AG09309 (cell line): ENCODE measurements at places on chromosomes 13 and 19.

DNA sequence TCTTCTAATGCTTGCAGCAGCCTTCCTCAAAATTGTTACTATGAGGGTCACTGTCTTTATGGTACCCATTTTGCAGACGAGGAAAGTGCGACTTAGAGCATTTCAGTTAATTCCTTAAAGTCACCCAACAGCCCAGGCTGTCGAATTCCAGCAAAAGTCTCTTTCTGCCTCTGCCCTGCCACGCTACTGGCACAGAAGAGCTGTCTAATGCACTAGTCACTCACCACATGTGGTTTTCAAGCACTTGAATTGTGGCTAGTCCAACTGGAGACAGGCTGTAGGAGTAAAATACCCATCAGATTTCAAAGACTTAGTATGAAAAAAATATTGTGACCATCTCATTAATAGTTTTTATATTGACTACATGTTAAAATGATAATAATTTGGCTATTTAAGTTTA, 1.7 kb downstream of the FPR1 start:
- DNase-seq, result peak; percentile 61

DNA sequence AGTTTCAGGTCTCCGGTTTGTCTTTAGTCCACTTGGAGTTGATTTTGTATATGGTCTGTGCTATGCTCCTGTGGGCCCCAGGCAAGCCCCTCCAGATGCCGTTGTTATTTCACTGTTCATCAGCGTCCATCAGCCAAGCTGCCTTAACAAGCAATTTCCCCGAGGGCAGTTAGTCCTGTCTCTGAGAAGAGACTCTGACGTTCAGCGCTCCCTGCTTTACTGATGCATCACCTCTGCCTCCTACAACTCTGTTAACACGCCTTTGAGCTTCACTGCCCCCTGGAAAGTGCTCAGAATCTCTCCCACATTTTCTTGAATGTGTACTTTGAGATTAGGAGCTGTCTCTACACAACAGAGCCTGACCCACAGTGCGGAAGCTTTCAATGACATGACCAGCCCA, 41.8 kb upstream of the UBAC2 start:
- no peak for DNase-seq

DNA sequence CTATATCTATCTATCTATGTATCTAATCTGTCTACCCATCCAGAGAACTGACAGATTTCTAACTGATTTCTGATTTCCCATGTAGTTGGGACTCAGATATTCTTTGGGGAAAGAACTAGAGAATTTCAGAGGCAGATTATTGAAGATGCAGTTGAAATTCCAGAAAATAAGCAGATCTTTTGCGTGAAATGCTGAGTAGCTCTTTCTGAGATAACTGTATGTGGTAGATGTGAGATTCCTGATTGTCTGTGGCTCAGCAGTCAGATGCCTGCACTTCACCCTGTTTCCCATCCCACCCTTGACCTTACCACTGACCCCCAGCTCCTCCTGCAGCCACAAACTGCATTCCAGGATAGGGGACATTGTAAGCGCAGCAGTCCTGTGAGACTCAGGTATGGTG, 61.5 kb downstream of the DGKH start:
- no peak for DNase-seq

DNA sequence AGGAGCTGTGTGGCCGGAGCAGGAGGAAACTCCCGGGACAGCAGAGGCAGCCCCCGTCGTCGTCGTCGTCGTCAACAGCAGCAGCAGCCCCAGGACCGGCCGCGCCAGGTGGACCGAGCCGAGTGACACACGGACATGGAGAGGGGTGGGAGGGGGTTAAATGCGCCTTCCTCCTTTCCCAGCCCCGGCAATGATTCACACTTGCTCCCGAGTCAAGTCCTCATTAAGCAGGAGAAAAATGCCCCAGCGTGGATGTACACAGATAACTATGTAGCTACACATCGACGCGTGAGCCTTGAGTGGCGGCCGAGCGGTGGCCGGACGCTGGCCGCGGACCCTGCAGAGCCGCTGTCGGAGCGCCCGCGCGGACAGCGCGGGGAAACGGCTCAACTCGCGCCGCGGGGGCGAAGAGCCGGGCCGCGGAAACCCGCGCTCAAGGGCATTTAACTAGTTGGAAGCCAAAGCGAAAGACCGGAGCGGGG, 645 bp downstream of the UBL3 start:
- no peak for DNase-seq

GRCh38 chr13:111971891-111972780, 94.8 kb upstream of the SOX1 start:
- DNase-seq, result no peak

DNA sequence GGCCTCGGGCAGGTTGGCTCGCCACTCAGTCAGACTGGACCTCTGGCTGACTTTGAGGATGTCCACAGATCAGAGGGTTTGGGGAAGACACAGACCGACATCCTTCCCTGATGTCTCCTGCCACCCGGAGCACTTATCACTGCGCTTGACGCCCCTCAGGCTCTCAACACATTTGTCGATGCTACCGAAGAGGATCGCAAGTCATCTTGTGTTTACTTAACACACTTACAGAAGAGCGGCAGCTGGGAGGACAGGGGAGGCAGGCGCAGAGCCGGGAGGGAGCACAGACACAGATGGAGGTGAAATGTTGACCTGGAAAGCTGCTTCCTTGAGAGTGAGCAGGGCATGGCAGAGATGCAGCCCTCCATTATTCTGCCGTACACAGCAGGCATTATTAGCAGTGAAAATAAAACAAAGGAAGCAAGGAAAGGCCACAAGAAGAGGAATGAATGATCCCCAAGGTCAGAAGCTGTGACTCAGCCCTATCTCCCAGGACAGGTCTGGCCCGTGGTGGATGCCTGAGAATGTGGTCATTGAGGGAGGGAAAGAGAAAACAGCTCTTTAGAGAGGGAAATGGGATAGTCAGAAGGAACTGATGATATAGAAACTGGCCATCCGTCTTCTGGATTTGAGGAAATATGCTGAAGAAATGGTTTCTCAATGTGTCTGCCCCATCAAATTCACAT, 549.5 kb upstream of the ARGLU1 start:
- DNase-seq, result no peak

- DNase-seq, result no peak
These were observed 33.7 kb downstream of the NFILZ start for GRCh38 chr19:8663920-8664670.

DNA sequence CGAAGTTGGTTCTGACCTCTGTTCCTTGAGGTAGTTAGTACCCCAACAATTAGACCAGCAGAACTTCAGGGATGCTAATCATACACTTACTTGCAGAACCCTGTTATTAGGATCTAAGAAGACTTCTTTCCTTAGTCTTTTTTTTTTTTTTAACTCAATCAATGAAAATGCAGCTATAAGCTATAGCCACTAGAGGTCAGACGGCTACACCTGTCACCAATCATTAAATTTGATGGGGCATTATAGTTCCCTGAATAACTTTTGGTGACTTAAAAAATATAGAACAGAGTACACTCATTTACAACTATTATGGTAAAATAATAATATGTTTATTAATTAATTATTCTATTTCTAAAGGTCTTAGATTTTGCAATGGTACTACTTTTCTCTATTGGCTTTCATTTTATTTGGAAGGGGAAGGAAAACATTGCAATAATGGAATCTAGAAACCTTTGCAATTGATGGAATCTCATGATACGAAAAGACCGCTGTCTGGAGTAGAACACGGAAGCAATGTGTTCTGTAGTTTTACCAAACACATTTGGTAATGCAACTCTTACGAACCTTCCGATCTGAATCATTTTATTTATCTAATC, 483.2 kb downstream of the DIAPH3 start:
- DNase-seq, result no peak

GRCh38 chr13:46332772-46333171, 54.3 kb downstream of the RUBCNL start:
- DNase-seq, result no peak

- DNase-seq, result no peak
These were observed 2.7 kb upstream of the MAMSTR start for GRCh38 chr19:48722196-48722708.

DNA sequence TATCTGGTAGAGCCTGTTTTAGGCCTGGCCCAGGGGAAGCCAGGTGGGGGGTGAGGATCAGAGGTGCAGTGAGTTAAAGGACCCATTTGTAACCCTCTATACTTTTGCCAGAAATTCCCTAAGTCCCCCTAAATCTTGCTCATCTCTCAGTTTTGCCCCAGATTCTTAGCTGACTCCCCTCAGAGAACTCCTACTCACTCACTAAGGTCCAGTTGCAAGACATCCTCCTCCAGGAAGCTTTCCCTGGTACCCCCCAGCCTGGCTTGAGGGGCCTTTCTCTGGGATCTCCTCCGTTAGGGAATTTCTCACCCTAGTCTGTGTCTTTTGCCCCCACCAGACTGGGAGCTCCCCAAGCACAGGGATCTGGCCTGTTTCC, 1.9 kb downstream of the TSKS start:
- DNase-seq, result no peak

DNA sequence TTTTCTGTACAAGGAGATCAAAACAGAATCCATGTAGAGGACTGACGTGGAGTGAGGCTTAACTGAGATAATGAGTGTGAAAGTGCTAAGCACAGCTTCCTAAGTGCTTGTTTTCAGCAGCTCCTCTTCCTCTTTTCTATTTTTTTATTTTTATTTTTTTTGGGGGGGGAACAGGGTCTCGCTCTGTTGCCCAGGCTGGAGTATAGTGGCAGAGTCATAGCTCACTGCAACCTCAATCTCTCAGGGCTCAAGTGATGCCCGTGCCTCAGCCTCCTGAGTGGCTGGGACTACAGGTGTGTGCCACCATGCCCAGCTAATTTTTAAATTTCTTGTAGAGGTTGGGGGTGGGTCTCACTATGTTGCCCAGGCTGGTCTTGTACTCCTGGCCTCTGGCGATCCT, 5.6 kb upstream of the FOSB start:
- DNase-seq, result no peak

DNA sequence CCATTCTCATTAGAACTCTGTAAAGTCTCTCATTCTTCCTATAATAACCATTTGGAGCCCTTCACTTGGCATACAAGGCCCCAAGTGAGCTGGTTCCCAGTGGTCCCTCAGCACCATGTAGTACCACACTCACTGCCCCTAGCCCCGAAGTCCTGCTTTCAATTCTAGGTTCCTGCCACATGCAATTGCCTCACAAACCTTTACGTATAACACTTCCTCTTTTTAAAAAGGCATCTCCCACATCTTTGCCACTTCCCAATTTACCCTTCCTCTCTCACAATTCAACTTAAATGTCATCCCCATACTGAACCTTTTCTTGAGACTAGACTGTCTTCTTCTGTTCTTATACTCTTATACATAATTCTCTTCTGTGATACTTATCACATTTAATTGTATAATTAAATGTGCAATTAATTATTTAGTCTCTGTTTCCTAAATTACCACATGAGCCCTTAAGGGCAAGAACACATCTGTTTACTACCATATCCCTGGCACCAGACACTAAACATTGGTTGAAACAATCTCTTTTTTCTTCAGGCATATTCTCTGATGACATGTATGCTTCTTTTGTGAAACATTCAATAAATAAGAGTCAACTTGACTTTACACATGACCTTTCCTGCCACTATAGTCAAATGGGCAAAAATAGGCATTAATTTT, 304.0 kb downstream of the SPRY2 start:
- DNase-seq, result no peak

- no peak for DNase-seq
These were observed 5.7 kb upstream of the F10 start for GRCh38 chr13:113116871-113117271.

DNA sequence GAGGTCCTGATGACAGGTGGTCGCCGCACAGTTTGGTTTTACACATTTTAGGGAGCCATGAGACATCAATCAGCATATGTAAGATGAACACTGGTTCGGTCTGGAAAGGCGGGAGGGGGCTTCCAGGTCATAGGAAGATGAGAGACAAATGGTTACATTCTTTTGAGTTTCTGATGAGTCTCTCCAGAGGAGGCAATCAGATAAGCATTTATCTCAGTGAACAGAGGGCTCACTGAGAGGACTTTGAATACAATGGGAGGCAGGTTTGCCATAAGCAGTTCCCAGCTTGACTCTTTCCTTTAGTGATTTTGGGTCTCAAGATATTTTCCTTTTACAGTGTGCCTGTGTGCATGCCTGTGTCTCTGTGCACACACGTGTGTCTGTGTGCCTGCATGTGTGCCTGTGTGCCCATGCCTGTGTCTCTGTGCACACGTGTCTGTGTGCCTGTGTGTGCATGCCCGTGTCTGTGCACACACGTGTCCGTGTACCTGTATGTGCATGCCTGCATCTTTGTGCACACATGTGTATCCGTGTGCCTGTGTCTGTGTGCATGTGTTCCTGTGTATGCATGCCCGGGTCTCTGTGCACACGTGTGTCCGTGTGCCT, 35.5 kb upstream of the TMEM255B start:
- no peak for DNase-seq
